ENCODE measurements at places on chromosomes 5 and 9.

DNA sequence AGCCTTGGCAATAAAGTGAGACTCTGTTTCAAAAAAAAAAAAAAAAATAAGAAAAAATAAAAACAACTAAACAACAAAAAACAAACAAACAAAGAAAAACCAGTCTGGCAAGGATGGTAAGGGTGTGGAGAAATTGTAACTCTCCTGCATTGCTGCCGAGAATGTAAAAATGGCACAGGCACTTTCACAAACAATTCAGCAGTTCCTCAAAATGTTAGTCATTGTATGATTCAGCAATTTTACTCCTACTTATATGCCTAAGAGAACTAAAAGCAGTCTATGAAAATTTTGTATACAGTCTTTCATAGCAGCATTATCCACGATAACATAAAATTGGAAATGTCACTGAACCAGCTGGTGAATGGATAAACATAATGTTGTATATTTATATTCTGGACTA, 280.4 kb downstream of the CDH9 start:
- DNase-seq = no peak

- DNase-seq = no peak
These were observed 50.3 kb downstream of the MAP1B start for GRCh38 chr5:72157625-72157962.

DNA sequence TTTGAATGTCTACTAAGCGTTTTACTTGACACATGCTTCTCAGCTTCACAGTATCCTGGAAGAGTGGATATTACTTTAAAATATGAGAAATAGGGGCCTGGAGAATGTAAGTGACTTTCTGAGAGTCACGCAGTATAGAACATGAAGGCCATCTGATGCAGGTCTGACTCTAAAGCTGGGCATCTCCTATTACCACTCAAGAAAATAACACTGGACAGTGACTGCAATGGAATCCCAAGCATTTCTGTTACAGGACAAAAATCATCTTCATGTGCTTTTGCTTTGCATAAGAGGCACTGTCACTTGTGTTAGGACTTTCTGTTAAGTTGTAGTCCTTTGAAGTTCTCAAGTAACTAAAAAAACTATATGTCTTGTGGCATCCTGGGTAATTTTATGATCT, 335.5 kb downstream of the FBXL7 start:
- no peak for DNase-seq

DNA sequence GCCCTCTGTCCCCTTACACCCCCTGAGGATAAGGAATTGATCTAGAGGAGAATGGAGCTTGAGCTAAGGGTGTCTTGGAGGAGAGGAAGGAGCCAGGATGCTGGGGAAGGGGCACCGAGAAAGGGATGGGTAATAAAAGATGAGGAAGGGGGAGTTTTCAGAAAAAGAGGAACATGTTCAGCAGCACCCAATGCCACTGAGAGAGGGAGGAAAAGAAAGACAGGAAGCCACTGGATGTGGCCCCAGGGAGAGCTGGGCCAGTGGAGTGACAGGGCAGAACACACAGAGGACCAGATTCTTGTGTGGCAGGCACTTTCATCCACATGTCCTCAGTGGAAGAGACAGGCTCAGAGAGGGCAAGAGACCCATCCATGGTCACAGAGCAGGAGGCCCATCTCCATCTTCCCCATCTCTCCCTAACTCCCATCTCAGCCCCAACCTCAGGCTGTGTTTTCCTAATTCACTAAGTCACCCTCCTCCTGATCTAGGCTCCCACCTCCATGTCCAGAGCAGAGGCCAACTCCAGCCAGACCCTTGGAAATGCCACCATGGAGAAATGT, 7.2 kb downstream of the PFN3 start:
- no peak for DNase-seq

- no peak for DNase-seq
These were observed 72.0 kb downstream of the RETREG1 start for GRCh38 chr5:16544607-16545374.

DNA sequence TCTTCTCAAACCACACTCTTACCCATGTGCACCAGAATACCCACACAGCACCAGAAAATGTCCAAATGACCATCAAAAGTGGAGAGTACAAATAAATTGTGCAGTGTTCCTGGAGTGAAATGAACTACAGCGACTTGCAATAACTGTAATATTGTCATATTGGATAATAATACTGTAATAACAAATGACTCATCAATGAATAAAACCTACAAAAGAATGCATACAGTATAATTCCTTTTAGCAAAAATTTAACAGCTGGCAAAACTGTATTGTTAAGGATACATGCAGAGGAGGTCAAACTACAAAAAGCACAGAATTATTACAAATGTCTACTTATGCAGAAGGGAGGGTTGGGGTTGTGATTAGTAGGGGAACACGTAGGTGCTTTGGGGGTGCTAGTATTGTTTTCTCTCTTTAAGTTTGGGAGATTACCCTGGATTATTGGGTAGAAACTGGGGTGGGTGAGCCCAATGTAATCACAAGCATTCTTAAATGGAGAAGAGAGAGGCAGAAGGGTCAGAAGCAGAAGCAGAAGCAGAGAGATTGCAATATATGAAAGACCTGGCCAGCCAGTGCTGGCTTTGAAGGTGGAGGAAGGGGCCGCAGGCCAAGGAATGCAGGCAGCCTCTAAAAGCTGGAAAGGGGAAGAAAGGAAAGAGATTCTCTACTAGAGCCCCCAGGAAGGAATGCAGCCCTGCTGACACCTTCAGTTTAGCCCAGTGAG, 21.8 kb downstream of the IRF1 start:
- no peak for DNase-seq

DNA sequence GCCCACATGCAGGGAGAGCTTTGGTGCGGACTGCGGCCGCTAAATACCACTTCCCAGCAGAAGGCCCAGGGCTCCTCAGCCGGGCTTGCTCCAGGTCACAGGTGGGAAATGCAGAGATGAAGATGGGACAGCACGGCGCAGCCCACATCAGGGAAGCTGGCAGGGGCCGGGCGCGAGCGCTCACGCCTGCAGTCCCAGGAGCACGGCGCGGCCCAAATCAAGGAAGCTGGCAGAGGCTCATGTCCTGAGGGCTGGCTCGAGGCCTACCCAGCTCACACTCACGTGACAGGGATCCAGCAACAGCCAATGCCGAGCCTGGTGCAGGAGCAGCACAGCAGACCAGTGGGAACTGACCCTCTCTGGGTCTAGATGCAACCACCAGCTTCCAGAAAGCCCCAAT, 16.3 kb downstream of the LPCAT1 start:
- DNase-seq = no peak

- DNase-seq = no peak
These were observed 2.4 kb upstream of the RNF145 start for GRCh38 chr5:159211729-159212174.

- no peak for DNase-seq
These were observed 129.0 kb downstream of the MUSK start for GRCh38 chr9:110797611-110798010.

- DNase-seq = no peak
These were observed 521.0 kb upstream of the CHD1 start for GRCh38 chr5:99449786-99450185.

DNA sequence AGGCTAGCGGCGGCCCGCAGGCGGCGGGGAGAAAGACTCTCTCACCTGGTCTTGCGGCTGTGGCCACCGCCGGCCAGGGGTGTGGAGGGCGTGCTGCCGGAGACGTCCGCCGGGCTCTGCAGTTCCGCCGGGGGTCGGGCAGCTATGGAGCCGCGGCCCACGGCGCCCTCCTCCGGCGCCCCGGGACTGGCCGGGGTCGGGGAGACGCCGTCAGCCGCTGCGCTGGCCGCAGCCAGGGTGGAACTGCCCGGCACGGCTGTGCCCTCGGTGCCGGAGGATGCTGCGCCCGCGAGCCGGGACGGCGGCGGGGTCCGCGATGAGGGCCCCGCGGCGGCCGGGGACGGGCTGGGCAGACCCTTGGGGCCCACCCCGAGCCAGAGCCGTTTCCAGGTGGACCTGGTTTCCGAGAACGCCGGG, 253 bp downstream of the SLC12A2 start:
- no peak for DNase-seq

- no peak for DNase-seq
These were observed 338 bp downstream of the ABHD17B start for GRCh38 chr9:71910650-71911060.

DNA sequence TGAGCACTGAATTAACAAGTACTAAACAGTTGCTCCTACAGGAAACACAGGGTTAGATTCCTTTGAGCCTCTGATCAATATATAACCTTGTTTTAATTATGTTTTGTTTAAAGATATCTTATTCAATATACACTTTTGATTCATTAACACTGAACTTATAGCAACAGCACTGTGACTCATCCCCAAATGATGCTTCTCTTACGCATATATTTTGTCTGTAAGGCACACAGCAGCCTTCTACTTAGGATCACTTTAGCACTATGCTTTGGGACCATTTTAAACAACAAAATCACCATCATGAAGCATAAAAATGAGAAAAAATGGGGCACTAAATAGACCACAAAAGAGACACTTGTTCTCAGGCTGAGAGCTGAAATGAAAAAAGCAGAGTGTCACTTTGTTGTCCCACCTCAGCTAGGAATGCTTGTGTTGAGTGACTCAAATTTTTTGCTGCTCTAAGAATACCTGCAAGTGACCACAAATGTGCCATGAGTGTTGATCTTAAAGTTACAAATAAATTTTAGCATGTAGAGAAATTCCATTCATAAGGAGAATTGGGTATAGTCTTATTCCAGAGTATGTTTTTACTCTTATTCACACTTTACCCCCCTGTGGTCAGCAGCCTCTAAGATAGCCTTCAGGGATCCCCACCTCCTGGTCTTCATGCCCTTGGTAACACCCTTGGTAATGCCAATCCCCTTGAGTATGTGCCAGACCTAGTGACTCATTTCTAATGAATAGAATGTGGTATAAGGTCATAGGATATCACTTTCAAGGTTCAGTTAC, 252.7 kb upstream of the IL12B start:
- DNase-seq = no peak

DNA sequence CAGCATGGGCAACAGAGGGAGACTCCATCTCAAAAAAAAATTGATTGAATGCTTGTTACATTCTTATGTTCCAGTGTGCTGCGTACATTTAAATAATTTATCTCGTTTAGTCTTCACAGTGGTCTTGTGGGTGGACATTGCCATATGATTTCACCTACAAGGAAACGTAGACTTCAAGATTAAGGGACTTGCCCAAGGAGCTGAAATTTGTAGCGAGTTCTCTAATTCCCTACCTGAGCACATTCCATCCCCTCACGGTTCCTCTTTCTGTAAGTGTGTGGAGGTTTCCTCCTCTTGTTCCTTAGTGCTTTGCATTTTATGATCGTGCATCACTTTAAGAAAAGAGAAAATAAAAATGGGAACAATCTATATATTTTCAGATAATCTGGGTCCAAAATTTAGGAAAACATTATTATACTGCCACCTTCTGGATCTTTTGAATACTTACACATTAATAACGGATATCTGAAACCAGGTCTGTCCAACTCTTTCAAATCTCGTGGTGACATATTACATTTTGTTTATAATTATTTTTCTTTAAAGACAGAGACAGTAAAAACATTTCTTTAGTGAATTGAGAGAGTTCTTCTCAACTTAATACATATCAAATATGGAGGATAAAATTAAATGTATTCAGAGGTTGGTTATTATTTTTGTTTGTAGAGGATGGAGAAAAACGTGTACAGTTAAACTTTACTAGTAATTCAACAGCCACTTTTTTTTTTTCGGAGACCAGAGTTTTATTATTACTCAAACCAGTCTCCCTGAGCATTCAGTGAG, 29.9 kb upstream of the C7 start:
- no peak for DNase-seq

DNA sequence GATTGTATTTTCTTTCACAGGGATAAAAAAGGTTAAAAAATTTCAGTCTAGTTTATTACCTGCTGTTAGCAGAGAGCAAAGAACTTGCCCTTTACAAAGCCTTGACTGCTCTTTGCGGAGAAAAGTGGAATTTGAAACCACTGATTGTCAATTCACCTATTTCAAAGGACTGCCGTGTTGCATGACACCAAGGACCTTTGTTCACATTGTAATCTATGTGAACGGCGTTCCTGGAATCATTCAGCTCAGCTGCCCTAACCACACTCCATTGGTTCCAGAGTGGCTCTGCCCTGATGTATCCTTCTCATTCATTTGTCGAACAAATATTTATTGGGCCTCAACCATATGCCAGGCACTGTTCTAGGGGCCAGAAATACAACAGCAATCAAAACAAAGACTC, 377.5 kb upstream of the RFX3 start:
- no peak for DNase-seq

DNA sequence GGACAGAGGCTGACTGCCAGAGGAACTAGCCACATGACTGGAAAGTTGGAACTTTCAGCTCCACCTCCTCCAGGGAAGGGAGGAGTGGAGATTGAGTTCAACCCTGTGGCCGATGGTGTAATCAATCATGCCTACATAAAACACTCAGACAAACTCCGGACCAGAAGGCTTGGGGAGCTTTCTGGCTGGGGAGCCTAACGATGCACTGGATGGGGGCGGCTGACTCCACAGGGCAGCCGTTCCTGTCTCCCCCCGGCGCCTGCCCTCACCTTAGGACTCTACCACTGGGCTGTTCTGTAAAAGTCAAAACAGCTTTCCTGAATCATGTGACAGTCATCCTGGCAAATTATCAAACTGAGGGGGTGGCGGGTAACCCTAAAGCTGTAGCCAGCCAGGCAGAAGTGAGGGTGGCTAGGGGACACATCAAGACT, 58.0 kb downstream of the GOLM1 start:
- DNase-seq = no peak

DNA sequence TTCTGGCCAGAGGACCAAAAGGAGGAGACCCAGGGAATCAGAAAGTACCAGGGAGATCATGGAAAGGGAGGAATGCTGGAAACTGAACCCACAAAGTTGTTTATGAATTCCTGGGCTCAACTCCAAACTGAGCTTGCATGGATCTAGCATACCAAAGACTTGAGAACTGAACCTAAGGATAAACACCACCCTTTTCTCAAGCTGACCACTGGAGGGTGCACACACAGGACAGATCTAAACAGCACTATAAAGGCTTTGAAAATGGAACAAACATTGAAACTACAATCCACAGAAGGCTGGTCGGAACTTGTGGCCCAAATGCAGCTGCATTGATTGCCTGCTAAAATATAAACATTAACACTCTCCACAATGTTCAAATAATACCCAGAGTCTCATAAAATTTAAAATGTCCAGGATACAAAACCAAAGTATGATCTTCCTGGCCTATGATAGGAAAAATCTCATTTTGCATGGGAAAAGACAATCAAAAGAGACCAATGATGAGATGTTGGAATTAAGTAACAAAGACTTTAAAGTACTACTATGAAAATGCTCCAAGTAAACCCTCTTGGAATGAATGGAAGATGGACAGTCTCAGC, 15.6 kb upstream of the IRF1 start:
- no peak for DNase-seq

- DNase-seq = no peak
These were observed 54.9 kb downstream of the ASTN2 start for GRCh38 chr9:117359910-117360309.

- DNase-seq = no peak
These were observed 160.8 kb downstream of the CEMIP2 start for GRCh38 chr9:71607461-71607881.

GRCh38 chr5:142886211-142886610, 116.0 kb downstream of the ARHGAP26 start:
- no peak for DNase-seq

DNA sequence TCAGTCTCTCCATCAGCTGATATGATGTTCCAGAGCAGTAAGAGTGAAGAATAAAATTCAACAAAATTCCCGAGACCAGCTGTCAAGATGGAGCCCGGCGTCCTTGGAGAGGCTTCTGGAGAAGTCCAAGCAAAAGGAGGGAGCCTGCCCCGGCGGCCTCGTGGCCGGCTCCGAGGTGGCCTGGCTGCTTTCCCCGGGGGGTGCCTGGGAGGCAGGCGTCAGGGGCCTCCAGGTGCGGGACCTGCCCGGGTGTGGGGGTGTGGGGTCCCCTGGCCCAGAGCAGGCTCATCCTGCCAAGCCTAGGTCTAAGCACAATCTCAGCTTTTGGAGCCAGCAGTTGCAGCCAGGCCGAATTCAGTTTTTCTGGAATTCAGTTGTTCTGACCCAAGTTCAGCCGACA, 122.6 kb upstream of the IQGAP2 start:
- no peak for DNase-seq
